Body of pancreas (tissue), 4 donors: ENCODE measurements at places on chromosomes 5 and 9.

DNA sequence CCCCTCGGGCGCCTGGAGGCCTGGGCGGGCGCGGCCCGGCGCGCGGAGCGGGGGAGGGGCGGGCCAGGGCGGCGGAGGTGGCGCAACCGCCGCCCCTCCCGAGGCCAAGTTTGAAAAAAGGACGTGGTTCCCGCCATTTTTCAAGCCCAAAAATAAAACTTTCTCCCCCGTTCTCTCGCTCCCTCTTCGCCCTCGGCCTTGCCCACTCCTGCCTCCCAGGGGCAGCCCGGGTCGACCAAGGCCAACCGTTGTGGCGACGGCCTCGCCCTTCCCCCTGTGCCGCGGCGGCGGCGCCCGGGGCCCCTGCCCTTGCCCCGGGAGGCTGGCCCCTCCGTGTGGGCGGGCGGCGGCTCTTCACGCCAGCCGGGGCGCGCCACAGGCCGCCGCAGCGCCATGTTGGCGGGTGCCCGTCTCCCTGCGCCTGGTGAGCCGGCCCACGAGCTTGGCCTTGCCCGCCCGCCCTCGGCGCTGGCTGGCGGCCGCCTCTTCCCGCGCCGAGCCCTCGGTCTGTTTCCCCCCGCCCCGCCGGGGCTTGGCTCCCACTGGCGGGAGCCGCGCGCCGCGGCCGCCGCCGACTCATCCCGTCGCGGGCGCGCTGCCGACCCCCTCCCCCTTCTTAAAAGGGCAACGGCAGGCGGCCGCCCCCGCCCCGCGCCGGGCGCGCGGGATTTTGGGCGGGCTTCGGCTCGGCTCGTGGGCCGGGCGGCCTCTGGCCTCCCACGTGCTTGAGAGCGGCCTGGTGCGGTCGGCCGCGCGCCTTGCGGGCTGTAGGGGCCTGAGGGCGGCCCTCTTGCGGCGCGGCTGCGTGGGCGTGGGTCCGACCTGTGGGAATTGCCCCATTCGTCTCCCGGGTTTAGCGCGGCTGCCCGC, 1.3 kb downstream of the ANP32B start:
- H3K27me3 ChIP-seq, result no peaks in the 10 kb centered on the region
- peak; percentile 83 for DNase-seq
- peaks cover 43% of the 10 kb centered on the region for H3K4me1 ChIP-seq
- H3K4me3 ChIP-seq, result peak overlapping the region; percentile 40

DNA sequence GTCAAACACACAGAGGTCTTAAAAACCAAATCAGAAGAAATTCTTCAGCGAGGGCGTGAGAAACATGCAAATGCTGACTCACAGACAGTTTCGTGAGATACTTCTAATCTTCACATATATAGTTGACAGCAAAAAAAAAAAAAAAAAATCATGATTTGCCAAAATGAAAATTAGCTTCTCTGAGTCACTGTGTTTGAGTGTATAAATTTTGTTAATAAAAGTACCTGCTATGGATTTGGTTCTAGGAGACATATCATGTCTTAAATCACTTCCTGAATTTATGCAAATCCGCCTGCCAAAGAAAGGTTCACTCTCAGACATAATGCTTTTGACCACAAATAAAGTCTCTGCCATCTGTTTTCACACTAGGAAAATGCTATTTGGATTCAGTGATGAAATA, 114.3 kb downstream of the SLC1A3 start:
- DNase-seq, result no peak
- H3K27ac ChIP-seq, result no peak overlapping the region
- H3K4me3 ChIP-seq, result no peak overlapping the region
- H3K36me3 ChIP-seq, result no peaks in the 10 kb centered on the region
- H3K4me1 ChIP-seq, result no peaks in the 10 kb centered on the region

DNA sequence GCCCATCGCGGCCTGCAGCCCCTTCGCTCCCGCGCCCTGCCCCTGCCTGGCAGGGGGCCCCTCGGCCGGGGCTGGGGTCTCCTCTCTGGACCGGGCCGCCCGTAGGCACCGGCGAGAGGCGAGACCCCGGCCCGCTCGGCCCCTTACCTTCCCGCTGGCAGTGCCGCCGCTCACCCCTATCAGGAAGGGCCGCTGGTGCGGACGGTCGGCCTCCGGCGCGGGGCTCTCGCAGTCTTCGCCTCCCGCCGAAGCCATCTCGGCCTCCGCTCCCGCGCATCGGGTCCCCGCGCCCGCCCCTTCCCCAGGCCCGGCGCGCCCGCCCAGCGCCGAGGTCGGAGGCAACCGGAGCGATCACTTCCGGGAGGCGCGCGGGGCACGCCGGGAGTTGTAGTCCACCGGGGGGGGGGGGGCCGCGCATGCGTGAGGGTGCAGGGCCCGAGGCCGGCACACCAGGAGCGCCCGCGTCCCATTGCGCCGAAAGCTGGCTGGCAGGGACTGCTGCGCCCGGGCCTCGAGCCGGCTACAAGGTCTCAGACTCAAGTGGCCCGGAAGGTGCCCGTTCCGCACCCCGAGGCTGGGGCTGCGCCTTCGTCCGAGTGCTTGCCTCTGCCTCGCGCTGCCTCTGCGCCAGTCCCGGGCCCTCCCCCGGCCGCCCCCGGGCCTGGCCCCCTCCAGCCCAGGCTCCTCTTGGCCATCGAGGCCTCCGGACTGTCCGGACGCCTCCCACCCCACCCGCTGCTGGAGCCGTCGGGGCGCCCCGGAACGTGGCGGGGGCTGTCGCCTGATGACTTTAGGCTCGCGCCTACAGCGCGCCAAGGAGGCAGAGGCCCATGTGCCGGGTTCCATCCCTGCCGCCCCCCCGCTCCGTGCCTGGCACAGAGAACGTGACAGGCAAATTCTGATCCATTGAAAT, at the start of gene UCK1:
Gene UCK1 (minus strand): TSS at position 344 of the 913 bp plus-strand sequence. CDS start 89 bp downstream, at position 255.
- H3K4me3 ChIP-seq, result peak within 1 kb of the TSS; percentile 97
- DNase-seq, result peak; percentile 77
- H3K36me3 ChIP-seq, result peaks cover 1% of the 10 kb centered on the region
- H3K27ac ChIP-seq, result peak within 1 kb of the TSS; percentile 79

DNA sequence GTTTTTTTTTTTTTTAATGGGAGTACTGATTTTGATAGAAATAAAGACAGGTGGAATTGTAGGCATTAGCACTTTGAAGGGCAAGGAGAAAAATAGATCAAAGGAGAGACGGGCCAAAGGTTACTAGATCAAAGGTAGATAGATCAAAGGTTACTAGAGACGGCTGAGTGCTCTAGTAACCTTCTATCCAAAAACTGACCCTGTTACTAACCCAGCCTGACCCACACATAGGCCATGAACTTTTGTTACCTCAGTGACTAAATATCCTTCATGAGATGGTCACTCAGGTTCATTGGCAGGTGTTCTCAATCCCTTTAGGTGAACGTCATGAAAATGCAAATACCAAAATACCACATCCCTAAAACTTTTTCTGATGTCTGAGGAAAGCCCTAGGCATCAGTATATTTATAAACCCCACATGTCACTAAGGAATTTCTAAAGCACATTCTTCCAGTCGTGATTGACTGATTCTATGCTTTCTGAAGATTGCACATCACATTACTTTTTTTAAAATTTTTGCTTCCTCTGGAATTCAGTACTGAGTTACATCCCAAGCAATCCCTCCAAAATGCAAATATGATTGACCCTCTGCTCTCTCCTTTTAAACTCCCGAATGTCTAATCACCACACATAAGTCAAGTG, 772.7 kb downstream of the BRINP1 start:
- no peak overlapping the region for H3K27ac ChIP-seq
- DNase-seq, result no peak
- no peaks in the 10 kb centered on the region for H3K27me3 ChIP-seq
- H3K4me1 ChIP-seq, result no peaks in the 10 kb centered on the region
- no peak overlapping the region for H3K4me3 ChIP-seq
- H3K36me3 ChIP-seq, result no peaks in the 10 kb centered on the region

- no peaks in the 10 kb centered on the region for H3K27me3 ChIP-seq
- H3K4me1 ChIP-seq, result no peaks in the 10 kb centered on the region
- DNase-seq, result no peak
- H3K36me3 ChIP-seq, result no peaks in the 10 kb centered on the region
- no peak overlapping the region for H3K27ac ChIP-seq
These were observed 1187.8 kb downstream of the CDH9 start for GRCh38 chr5:25850581-25850980.

DNA sequence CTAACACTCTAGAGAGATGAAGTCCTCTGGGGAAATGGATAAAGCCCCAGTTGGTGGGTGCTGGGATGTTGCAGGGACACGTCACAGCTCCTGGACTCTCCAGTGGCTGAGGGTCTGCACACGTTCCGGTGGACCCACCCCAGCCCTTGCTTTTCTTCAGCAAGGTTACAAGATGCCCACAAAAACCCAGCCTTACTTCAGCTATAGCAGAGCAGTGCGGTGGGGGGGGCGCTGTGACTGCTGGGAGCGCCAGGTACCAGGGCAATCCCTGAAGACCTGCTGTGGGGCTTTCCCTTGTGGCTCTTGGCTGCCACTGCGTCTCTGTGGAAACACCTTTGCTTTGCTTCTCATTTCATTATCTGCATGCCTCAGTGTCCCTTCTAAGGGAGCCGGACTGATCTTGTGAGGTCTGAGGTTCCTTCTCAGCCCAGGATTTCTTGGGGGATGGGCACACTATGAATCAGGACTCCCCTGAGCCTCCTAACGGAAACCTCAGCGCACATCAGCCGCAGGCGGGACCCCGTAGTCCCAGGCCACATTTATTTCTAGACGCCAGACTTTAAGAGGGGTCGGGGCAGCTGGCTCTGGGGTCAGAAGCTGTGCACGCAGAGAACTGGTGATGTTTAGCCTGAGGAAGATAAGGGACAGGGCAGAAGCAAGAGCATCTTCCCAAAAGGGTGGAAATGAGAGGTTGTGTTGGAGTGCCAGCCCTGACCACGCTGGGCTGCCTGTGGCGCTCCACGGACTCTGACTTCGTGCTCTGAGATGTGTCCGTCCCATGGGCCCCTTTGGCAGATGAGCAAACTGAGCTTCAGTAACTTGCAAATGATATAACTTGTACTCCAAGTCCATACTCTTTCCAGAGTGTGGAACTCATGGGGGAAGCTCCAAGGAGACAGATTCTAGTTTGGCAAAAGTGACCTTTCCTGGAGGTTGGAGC, 106.8 kb downstream of the WNK2 start:
- no peak for DNase-seq
- no peak overlapping the region for H3K4me3 ChIP-seq
- H3K4me1 ChIP-seq, result peaks cover 14% of the 10 kb centered on the region
- H3K36me3 ChIP-seq, result no peaks in the 10 kb centered on the region
- H3K27me3 ChIP-seq, result no peaks in the 10 kb centered on the region

GRCh38 chr9:38416461-38416860, 7.8 kb downstream of the IGFBPL1 start:
- H3K36me3 ChIP-seq, result no peaks in the 10 kb centered on the region
- DNase-seq, result no peak
- no peaks in the 10 kb centered on the region for H3K4me1 ChIP-seq
- H3K27ac ChIP-seq, result no peak overlapping the region
- H3K27me3 ChIP-seq, result no peaks in the 10 kb centered on the region
- no peak overlapping the region for H3K4me3 ChIP-seq

- H3K27me3 ChIP-seq, result no peaks in the 10 kb centered on the region
- DNase-seq, result peak; percentile 92
- H3K4me1 ChIP-seq, result peaks cover 38% of the 10 kb centered on the region
- no peaks in the 10 kb centered on the region for H3K36me3 ChIP-seq
- peak overlapping the region; percentile 41 for H3K27ac ChIP-seq
These were observed 52.8 kb upstream of the TUT7 start for GRCh38 chr9:86407022-86407421.

- H3K27ac ChIP-seq, result no peak overlapping the region
- no peak overlapping the region for H3K4me3 ChIP-seq
- H3K27me3 ChIP-seq, result no peaks in the 10 kb centered on the region
- H3K36me3 ChIP-seq, result no peaks in the 10 kb centered on the region
- peaks cover 4% of the 10 kb centered on the region for H3K4me1 ChIP-seq
These were observed 29.0 kb upstream of the FSD1L start for GRCh38 chr9:105418588-105419500.

- no peak for DNase-seq
- H3K4me1 ChIP-seq, result no peaks in the 10 kb centered on the region
These were observed 47.1 kb downstream of the ST8SIA4 start for GRCh38 chr5:100855937-100856430.

DNA sequence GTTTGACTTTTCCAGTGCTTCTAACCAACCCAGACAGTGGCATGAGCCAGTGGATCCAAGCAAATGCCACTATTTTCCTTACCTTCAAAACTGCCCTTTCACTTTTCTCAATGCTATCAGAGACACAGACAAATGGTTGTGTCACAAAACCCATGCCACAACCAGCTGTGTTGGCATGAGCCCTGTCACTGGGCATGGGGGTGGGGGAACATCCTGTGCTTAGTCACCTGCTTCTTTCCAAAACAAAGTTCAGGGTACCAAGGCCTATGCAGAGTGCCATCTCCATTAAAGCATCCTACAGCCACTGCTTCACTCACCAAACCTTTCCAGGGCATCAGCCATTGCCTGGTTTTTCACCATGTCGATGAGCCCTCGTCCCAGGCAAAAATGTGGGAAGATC, 30.1 kb downstream of the NIPSNAP3B start:
- no peak overlapping the region for H3K4me3 ChIP-seq
- H3K27ac ChIP-seq, result no peak overlapping the region
- no peaks in the 10 kb centered on the region for H3K4me1 ChIP-seq
- H3K27me3 ChIP-seq, result no peaks in the 10 kb centered on the region
- peaks cover 16% of the 10 kb centered on the region for H3K36me3 ChIP-seq

GRCh38 chr9:69086312-69086711, 50.8 kb downstream of the FXN start:
- H3K4me3 ChIP-seq, result no peak overlapping the region
- H3K27ac ChIP-seq, result peak overlapping the region; percentile 28
- H3K36me3 ChIP-seq, result no peaks in the 10 kb centered on the region
- no peak for DNase-seq
- H3K4me1 ChIP-seq, result peaks cover 19% of the 10 kb centered on the region

DNA sequence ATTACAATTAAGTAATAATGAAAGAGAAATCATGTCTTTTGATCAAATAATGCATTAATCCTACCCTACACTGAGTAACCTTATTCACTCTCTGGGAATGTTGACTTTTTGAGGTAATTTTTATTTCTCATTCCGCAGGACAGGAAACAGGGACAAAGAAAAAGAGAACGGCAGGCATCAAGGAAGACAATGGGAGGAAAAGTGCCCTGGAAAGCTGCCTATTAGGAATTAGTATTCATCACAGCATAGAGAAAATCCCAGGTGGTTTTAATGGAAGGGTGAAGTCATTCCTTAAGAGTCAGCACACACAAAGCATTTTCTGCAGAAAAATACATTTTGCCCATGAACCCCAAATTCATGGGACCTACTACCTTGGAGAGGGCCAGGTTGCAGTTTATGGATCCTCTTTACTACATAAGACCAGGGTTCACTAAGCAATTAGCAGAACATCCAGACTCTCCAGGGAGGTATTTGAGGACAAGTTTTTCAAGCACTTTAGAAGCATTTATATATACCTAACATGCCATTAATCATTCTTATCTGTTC, 9.4 kb downstream of the FSTL4 start:
- peaks cover 3% of the 10 kb centered on the region for H3K27me3 ChIP-seq
- no peaks in the 10 kb centered on the region for H3K4me1 ChIP-seq
- no peak for DNase-seq
- H3K4me3 ChIP-seq, result no peak overlapping the region
- no peak overlapping the region for H3K27ac ChIP-seq

DNA sequence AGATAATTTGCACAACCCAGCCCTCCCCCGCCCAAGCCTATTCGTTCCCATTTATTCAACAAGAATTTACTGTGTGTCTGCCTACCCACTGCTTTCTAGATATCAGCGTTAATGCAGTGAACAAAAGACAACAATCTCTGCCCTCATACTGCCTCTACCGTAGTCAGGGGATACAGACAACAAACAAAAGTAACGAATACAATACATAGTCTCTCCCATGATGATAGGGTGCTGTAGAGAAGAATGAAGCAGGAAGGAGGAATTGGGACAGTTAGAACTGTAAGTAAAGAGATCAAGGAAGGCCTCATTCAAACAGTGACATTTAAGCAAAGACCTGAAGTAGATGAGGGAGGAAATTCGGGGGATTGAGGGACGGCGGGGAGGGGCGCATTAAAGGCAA, 1.7 kb downstream of the GFM2 start:
- no peaks in the 10 kb centered on the region for H3K27me3 ChIP-seq
- H3K4me1 ChIP-seq, result peaks cover 25% of the 10 kb centered on the region
- H3K27ac ChIP-seq, result no peak overlapping the region
- no peaks in the 10 kb centered on the region for H3K36me3 ChIP-seq
